ENCODE measurements at places on chromosomes 4 and X. TPM values are rescaled to one million over a fixed set of nuclear protein-coding genes. Genes with fewer than 3 reads are reported as not detected.

Gene ART3
- total RNA-seq: 136 TPM

Gene BTK
- 5.4 TPM for total RNA-seq

Gene GC
- not detected for total RNA-seq

Gene CCDC160
- not detected for total RNA-seq

Gene RNF128
- 0.22 TPM for total RNA-seq

Gene ETDB
- total RNA-seq: not detected

Gene GPR78
- total RNA-seq: not detected

Gene MSX1
- total RNA-seq: 2.7 TPM

Gene SATL1
- not detected for total RNA-seq

Gene SPANXA2
- total RNA-seq: not detected
